ENCODE measurements at places on chromosomes 11 and 22.

- DNase-seq, result no peak
These were observed 1014.1 kb upstream of the RAG2 start for GRCh38 chr11:37612146-37612545.

- DNase-seq, result no peak
These were observed 597.1 kb downstream of the BUD13 start for GRCh38 chr11:116175707-116176106.

DNA sequence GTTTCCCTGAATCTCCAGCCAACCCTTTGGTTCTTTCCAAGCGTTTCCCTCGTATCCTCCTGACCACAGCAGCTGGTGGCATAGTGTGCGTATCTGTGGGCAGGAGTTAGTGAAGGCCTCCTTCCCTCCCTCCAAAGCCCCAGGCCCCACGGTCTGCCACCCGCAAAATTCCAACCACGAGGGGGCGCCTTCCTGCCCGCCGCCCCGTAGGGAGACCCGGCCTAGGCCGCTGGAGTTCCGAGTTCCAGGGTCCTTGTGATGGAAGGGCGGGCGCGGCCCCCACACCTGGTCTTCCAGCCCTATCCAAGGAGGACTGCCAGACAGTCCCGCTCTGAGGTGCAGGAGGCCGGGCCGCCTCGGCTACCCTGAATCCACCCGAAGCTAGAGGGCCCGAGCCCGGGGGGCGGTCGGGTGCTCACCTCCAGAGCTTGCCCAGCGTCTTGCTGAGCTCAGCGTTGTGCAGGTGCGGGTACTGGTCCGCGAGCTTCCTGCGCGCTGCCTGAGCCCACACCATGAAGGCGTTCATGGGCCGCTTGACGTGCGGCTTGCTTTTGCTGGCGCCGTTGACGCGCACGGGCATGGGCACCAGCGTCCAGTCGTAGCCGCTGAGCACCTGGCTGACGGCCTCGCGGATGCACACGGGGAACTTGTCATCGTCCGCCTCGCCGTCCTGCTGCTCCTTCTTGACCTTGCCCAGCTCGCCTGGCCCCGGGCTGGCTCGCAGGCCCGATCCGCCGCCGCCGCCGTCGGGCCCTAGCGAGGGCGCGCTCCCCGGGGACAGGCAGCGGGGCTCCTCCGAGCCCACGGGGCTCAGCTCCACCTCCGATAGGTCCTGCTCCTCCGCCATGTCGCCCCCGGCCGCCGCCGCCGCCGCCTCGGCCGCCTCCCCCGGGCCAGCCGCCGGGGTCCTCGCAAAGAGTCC, 1.2 kb downstream of the SOX10 start:
- DNase-seq, result no peak

DNA sequence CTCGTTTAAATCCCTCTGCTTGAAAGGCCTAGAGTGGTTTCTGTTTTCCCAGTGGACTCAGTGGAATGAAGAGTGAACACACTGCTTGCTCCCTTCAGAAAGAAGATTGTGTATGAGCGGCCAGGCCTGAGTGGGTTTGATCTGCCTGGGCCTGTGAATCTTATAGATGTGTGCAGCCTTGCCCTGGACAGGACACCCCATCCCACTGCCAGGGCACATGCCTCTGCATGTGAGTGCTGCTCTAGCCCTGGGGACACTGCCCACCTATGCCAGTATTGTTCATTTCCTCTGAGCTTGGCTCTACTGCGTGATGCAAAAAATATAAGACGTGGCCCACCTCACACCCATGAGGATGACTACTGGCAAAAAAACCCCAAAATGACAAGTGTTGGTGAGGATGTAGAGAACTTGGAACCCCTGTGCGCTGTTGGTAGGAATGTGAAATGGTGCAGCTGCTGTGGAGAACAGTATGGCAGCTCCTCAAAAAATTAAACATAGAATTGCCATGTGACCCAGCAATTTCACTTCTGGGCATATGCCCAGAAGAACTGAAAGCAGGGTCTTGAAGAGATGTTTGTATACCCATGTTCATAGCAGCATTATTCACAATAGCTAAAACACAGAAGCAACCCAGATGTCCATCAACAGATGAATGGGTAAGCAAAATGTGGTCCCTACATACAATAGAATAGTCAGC, 27.3 kb upstream of the NECTIN1 start:
- DNase-seq, result no peak

DNA sequence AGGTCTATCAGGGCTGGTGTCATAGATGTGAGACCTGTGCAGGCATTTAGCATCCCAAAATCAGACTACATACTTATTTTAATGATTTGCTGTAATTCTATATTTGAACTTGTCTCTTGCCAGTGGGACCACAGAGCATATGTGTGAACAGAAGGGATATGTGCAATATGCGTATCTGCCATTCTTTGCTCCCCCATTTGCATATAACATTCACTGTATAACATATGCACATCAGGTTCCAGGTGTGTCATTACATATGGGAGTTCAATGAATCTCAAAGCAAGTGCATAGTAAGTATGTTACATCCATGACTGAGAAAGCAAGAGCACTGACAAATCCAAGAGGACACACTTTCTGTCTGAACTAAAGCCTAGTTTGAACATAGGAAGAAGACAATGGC, 1115.1 kb upstream of the CNTN5 start:
- no peak for DNase-seq

DNA sequence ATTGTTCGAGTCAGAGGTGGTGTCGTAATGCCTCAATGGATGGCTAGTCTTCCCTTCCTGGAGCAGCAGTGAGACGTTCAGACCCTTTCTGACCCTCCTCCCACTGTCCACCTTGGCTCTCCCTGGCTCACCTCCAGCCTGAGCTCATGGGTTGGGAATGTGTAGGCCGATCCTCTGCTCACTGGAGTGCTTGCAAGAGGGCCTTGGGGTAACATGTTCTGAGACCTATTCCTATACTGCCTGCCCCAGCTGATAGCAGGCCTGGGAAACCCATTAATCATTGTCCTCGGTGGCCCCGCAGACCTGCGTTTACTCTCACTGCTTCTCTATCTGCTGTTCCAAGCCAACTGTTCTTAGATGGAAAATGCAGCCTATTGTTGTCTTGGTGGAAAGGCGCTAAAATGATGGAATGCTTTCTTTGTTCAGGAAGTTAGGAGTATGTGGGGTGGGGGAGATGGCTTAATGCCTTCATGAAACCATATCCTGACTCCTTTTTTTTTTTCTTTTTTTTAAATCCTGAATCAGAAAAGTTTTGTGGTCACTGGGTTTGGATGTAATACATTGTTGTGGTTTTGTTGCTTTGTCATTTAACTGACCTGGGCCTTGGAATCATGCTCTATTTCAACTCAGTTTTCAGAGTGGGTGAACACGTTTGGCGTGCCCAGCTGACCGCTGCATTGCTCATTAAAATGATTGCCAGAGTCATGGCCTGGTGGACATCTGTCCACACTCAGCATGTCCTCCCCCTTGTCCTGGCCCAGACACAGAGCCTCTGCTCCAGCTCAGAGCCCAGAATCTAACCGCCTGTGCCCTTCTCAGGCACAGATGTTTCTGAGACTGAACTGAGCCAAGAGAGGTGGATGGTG, 72.5 kb downstream of the MICAL2 start:
- DNase-seq, result no peak

DNA sequence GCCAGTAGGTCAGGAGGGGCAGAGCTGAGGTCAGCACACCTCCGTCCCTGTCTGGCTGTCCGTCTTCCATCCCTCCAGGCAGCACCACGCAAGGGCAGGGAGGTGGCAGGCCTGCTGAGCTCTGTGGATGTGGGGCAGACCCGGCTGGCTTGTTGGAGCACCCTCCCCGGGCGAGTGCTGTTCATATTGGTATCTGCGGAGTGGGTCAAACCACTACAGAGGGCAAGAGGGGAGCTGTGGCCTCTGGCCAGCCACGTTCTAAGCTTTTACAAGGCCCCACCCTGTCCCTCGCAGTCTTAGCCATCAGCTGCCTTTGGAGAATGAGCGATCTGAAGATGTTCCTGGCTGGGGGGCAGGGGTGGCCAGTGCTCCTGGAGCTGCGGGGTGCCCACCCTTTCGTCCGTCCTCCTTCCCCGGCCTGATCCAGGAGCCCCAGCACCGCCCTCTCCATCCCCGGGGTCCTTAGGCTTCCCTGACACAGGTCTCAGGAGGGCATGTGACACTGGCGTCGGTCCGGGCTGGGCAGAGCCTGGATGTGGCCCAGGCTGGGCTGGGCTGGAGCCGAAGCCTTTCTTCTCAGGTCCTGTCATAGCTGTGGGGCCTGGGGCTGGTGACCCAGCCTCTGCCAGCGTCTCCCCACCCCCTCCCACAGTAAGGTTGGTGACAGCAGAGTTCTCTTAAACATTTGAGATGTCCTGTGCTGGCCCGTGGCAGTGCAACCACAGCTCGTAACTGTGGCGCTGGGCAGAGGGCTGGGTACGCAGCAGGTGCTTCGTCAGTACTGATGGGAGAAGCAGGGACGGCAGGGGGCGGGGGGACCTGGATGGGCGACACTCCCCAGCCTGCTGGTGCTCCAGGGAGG, 31.7 kb upstream of the GRAMD4 start:
- DNase-seq, result no peak

GRCh38 chr11:41284354-41284753, 175.1 kb downstream of the LRRC4C start:
- no peak for DNase-seq

- no peak for DNase-seq
These were observed 139.0 kb upstream of the LUZP2 start for GRCh38 chr11:24357620-24358410.

DNA sequence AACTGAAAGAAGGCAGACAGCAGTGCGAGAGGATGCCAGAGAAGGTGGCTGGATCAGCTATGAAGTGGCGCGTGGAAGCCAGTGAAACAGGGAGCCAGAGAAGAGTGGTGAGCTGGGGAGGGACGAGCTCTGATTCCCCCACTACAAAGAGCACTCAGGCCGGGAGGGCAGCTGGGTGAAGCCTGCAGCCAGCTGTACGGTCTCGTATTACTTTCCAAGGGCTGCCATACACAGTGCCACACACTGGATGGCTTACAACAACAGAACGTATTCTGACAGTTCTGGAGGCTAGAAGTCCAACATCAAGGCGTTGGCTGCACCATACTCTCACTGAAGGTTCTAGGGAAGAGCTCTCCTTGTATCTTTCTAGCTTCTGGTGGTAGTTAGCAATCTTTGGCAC, 47.1 kb upstream of the WNT11 start:
- DNase-seq, result no peak

DNA sequence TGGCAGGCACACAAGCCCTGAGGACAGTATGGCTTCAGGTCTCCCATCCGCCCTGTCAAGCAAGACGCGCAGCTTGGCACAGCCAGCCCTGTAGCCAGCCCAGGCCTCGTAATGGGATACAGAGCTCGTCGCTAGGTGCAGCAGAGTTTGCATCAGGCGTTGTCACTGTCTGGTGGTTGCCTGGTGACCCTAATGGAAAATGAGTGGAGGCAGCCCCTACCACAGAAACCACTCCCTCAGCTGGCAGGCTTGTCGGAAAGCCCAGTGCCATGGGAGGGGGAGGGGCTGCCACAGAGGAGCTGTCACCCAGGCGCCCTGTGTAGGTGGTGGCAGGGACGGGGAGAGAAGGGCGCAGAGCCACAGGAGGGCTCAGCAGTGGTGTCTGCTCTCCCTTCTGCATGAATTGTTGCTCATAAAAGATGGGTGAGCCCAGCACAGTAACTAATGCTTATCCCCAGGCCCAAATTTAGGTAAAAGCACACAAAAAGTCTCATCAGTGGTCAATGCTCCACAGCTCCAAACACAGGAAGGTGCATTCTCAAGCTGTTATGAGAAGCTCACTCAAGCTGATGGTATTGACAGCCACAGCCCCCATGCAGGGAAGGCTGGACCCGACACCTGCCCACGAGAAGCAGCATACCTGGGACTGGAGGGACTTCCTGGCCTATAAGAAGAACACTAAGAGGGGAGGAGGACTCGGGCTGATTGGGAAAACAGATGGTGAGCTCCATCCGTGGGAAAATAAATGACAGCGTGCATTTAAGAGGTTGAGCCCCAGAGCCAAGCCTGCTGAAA, 164.6 kb downstream of the ETS1 start:
- DNase-seq, result no peak

DNA sequence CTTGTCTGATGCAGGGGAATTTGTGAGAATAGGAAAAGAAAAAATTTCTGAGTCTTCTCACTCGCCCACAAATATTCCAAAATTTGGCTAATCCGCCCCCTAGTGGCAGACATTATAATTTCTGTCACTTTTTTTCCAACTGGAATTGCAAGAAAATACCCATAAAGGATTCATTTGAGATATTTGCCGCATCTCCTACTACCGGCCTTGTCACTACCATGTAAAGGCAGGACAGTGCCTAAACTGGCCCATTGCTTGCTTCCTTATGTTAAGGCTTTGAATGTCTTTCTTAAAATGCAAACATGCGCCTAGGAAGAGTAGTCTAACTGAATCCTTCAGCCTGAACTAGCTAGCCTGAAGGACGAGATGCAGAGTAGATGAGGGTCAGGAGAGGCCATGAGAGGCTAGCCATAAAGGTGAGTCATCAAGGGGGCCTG, 9.3 kb upstream of the CEP295 start:
- DNase-seq, result peak; percentile 30

- no peak for DNase-seq
These were observed 12.9 kb upstream of the EHD1 start for GRCh38 chr11:64891215-64891848.

DNA sequence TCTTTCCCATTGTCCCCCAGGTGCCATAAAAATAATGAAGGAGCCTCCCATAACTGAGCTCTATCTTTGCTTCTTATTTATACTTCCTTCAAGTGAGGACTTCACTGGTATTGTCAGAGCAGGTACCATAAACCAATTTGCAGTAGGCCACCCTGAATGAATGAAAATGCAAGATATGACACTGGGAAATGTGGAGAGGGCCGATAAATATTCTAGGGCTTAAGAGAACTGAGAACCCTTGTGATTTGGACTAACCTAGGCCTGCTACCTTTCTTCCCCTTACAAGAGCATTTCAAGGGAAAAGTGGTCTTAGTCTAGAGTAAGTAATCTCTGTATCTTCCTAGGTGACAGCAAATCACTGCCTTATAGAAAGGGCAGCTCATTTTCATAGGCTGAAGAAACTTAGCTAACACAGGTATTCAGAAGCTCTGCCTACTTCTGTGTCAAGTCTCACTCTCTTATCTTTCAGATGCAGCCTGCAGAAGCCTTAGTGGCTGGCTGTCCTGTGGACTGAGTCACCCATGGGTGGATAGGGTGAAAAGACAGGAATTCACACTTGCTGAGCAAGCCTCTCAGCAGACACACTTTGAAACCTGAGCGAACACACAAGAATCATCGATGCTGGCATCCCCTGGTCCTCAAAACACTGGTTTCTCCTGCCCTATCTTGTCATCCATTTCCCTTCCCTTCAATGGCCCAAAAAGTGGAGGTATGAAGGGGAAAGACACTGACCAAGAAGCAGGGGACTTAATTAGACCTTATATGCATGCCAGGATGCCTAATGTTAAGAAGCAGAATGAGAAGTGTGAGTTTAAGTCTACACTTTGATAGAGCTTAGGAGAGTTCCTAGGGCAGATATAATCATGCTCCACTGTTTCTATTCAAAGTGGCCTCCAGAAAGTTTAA, 15.2 kb downstream of the NRIP3 start:
- DNase-seq, result no peak

- no peak for DNase-seq
These were observed 393.1 kb downstream of the CADM1 start for GRCh38 chr11:115111066-115111465.

DNA sequence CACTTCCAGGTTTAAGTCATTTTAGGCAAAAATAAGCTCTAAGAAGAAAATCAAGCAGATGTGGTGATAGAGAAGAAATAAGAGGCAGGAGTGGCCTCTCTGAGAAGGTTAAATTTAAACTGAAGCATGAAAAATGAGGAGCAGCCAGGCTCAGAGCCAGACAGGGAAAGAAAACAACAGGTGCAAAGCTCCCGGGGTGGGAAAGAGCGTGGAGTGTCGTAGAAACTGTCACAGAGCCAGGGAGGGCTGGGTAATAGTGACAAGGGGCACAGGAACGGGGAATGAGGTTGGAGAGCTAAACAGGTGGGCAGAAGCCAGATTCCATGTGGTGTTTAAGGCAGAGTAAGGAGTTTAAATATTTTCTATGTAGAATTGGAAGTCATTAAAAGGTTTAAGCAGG, 132.1 kb upstream of the BLID start:
- no peak for DNase-seq

Measured in SK-N-MC (cell line).